Fibroblast of upper back skin (primary cell): ENCODE measurements at places on chromosomes 7 and 10.

DNA sequence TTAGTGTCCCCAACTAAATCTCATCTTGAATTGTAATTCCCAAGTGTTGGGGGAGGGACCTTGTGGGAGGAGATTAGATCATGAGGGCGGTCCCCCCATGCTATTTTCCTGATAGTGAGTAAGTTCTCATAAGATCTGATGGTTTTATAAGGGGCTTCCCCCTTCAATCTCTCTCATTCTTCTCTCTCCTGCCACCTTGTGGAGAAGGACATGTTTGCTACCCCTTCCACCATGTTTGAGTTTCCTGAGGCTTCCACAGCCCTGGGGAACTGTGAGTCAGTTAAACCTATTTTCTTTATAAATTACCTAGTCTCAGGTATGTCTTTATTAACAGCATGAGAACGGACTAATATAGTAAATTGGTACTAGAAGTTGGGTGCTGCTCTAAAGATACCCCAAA is 365.6 kb downstream of the ANKRD7 start:
- no peak for DNase-seq

DNA sequence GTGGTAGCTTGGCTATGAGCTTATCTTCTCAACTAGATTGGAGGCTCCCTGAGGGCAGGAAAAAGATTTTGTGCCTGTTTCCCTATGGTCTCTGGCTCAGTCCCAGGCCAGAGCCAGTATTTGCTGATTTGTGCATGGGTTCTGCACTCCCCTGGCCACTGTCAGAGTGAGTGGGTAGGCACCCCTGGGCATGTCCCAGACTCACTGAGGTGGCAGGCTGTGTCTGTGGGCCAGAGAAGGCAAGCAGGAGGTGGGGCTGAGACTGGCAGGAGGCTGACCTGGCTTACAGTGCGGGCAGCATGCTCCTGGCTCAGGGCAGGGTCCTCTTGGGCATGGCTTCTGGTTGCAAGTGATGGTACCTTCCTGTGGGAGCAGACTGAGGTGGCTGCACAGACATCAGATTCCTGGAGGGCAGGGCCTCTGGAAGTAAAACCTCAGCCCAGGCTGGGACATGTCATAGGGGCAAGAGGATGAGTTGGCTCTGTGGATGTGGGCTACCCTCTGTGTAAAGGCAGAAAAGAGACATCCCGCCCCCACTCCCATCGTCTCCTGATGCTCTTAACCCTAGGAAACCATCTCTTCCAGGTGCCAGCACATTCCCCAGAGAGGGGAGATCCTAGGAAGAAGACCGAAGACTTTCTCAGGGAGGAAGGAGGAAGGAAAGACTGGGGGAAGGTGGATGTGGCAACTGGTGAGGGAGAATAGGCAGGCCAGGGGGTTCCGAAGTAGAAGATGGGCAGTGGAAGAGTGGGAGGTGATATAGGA is 4.3 kb downstream of the KCP start:
- DNase-seq = no peak

- DNase-seq = no peak
These were observed 578.5 kb downstream of the GALNT17 start for GRCh38 chr7:71710442-71710841.

GRCh38 chr10:110780704-110781103 is 91.0 kb upstream of the PDCD4 start:
- DNase-seq = no peak

GRCh38 chr10:114350751-114351150 is 53.6 kb downstream of the AFAP1L2 start:
- DNase-seq = no peak

DNA sequence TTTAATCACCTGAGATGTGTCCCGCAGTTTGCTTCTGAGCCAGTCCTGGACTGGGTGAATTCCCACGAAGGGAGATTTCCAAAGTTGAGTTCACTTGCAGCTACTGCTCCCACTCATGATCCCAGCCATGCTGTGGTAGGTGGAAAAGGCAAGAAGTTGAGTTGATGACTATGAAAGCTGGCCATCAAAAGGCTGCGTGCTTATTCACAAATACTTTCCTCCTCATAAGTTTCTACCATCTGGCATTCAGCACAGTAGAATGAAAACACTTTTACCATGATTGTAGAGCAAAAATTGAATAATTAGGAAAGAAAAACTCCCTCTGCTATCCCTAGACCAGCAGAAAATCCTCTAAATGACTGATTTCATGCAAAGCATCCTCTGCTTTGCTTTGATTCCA is 281.8 kb downstream of the INHBA start:
- DNase-seq = no peak

DNA sequence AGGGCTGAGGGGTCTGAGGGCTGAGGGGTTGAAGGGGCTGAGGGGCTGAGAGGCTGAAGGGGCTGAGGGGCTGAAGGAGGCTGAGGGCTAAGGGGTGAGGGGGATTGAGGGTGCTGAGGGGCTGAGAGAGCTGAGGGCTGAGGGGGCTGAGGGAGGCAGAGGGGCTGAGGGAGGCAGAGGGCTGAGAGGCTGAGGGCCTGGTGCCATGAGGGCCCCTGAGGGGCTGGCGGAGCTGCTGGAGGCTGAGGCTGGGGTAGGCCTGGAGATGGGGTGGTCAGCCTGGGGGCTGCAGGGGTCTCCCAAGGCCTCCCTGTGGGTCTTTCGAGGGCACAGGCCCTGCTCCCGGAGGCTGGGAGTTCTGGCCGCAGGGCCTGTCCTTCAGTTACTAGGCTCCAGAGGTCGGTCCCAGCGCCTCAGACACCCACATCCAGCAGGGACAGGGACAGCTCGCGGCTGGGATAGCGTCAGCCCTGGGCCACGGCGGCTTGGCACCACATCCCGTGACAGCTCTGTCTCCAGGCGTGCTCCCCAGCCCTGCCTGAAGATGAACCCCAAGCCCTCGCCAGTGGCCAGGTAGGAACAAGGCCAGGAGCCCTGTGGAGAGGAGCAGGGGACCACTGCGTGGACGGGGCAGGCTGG is 16.9 kb downstream of the MYO1G start:
- DNase-seq = no peak

DNA sequence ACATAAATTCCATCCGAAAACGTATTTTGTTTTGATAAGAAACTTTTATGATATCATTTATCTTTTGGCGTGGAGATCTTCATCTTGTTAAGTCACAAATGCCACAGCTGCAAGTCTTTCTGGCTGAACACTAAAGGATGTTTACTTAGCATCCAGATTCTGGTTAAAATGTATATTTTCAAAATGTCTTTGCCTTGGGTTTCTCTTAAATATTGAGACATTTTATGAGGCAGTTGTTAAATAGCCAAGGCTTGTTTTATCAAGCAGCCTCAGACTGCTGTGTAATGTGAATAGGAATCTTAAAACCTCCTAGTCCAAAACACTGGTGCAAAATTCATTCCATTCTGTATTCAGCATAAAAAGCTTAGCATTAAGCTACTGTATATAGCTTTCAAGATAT is 136.3 kb upstream of the FZD1 start:
- DNase-seq = no peak

GRCh38 chr7:114450431-114450830 is 35.8 kb downstream of the FOXP2 start:
- DNase-seq = peak; percentile 36

- peak; percentile 82 for DNase-seq
These were observed 2.0 kb upstream of the BLVRA start for GRCh38 chr7:43756368-43757072.

- no peak for DNase-seq
These were observed 21.7 kb downstream of the ZNF316 start for GRCh38 chr7:6658618-6659345.

GRCh38 chr10:48574322-48574796 is 30.5 kb downstream of the ARHGAP22 start:
- DNase-seq = no peak

- DNase-seq = peak; percentile 44
These were observed 22.7 kb downstream of the SLC35G1 start for GRCh38 chr10:93916257-93917063.

DNA sequence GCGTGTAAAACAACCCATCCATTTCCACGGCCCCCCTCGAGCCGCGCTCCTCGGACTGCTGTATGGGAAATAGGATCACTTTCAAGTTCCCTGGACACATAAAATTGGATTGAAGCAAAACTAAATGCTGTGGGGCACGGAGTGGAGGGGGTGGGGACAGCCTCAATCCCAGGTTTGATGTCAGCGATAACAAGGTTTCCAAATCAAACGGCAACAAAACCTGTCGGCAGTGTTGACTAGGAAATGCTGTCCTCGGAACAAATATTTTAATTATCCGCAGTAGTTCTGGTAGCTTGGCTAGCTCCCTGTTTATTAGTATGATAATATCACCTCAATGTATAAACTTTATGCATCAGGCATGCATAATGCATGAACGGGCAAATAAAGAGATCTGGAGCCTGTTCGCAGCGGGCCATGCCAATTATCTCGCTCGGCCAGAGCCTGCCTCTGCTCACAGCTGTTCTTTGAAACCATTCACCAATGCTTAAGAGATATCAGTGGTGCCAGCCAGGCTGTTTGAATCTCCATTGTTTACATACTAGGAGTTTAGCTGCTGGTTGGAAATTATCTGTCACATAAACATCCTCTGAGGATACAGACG is 161.1 kb downstream of the PAXIP1 start:
- DNase-seq = no peak

DNA sequence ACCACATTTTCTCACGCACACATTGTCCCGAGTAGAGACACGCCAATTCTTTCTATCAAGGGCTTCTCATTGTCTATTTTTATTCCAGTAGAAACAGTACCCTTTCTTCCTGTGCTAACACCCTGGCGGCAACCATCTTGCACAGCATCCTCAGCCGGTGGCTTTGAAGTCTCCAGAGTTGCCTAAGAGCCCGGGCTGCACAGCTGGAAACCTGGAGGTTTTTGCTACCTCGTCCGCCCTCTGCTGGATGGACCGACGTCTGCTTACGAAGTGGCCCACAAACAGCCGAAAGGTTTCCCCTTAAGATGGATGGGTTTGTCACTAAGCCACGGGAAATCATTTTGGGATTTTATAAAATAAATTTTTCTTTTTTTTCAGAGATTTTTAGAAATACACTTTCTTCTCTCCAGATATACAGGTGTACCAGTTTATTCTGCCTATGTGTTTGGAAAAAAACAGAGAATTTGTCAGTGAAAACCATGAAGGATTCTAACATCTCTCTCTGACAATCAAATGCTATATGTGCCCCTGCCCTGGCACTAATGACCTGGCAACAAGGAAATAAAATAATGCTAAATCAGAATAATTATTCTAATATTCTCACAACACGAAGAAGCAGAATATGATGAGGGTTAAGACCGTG is 81.8 kb upstream of the FAM204A start:
- DNase-seq = peak; percentile 87

DNA sequence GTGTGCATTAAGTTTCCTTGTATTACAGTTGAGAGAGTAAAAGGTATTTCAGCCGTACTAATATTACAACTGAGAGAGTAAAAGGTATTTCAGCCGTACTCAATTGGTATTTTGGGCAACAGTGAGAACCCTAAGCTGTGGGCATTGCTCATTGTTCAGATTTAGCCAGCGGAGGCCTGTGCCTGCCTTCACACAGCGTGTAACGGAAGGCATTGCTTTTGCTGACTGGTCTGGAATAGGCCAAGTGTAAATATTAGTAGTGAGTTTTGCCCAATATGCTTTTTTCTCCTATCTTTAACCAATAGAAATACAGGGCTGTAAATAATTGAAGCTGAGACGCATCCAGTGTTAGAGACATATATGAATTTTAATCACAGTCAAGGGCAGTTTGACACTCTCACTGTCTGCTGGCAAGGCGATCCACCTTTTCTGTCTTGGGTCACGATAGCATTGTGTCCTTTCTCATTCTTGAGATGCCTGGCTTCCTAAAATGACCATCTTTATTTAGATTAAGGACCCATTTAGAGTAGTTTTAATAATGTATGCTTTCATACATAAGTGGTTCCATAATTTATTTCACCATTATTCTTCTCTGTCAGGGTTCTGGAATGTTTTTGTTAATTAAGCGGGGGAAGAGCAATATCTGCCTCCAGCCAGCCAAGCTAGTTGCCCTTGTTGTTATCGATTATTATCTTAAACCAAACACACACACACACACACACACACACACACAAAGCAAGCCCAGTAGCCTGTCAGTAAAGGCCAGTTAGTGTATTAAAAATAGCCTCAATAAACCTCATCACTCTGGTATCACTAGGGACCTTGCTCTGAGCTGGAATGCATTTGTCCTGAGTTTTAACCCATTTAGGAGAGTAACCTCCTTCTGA is 130.7 kb downstream of the CELF2 start:
- no peak for DNase-seq

- DNase-seq = no peak
These were observed 103.5 kb downstream of the LHFPL3 start for GRCh38 chr7:104431930-104432329.

DNA sequence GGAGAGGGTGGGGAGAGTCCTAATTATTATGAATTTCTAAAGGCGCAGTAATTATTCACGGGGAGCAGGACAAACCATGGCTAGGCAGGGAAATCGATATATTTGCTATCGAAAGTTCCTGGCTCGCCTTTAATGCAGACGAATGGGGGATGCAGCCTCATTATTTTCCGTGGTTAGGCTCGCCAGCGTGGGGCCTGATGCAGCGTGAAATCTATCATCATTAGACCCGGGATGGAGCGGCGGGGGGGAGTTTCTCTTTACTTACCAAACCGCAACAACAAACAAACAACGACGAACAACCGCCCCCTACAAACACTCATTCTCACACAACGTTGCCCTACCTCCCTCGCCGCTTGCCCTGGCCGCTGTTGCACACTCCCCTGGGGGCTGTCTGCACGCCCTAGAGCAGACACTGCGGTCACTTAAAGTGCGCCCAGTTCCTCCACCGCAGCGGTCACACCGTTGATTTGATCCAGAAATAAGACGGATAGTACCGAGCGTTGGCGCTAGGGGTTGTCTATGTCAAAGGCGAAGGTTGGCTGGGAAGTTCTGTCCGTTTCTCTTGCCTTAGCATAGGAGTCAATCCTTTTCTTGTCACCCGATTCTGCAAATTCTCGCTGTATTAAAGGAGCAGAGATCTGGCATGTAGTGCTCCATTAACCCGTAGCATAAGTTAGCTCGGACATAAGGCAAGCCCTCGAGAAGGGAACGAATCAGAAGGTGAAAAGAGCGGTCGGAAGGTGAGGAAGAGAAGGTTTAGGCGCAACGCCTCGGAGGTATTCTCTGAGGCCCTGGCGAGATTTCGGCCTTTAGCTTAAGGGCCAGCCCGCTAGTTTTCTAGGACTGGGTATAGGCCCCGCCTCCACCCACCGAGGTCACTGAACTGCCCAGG is 10.4 kb downstream of the NXPH1 start:
- DNase-seq = no peak

DNA sequence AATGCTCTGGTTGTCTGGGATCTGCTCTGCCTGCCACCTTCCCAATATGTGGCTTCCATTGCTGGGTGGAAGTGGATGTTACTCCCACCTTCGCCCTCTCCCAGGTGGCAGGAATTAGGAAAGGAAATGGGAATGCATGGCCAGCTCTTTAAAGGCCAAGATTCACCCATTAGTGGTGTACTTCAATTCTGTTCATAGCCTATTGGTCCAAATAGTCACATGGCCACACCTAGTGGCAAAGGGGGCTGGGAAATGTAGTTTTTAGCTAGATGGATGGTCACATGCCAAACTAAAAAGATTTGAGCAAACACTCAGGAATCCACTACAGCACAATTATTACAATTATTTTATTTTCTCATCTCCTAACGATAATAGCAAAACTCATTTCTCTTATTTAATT is 135.1 kb downstream of the NPY start:
- no peak for DNase-seq

GRCh38 chr10:103111031-103111917 is 81.8 kb downstream of the NT5C2 start:
- no peak for DNase-seq
